ENCODE measurements at places on chromosomes 1 and 21. TPM values are rescaled to one million over a fixed set of nuclear protein-coding genes. Genes with fewer than 3 reads are reported as not detected.

GSTM5 gene
- not detected for total RNA-seq

CLCN6 gene
- 25.5 TPM for total RNA-seq

GRCh38 chr1:94743862-94744261, 76.3 kb upstream of the SLC44A3 start:
- DNase-seq = no peak

DNA sequence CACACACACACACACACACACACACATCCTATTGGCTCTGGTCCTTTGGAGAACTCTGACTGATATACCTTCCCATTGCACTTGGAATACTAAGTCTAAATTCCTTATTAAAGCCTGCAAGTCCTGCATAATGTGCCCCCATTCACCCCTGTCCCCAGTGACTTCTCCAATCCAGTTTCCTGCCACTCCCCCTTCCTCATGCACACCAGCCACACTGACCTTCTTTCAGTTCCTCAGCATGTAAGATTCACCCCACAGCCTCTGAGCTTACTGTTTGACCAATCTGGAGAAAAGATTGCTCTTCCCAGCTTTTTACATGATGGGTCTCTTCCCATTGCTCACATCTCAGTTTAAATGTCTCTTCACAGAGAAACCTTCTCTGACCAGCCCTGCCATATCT, 146.6 kb downstream of the TBX15 start:
- no peak for DNase-seq
